Stimulated activated CD8-positive, alpha-beta memory T cell treated with anti-CD3 and anti-CD28 coated beads, Interleukin-4, amount 100 ng/mL, for 1 hour (primary cell): ENCODE measurements at places on chromosomes 3 and 15.

DNA sequence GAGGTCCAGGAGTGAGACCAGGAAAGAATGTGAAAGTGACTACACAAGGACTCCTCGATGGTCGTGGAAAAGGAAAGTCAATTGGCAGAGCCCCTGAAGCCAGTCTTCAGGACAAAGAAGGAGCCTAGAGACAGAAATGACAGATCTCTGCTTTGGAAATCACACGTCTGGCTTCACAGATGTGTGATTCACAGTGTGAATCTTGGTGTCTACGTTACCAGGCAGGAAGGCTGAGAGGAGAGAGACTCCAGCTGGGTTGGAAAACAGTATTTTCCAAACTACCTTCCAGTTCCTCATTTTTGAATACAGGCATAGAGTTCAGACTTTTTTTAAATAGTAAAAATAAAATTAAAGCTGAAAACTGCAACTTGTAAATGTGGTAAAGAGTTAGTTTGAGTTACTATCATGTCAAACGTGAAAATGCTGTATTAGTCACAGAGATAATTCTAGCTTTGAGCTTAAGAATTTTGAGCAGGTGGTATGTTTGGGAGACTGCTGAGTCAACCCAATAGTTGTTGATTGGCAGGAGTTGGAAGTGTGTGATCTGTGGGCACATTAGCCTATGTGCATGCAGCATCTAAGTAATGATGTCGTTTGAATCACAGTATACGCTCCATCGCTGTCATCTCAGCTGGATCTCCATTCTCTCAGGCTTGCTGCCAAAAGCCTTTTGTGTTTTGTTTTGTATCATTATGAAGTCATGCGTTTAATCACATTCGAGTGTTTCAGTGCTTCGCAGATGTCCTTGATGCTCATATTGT lies 6.0 kb downstream of the CCR2 start:
- DNase-seq = no peak

GRCh38 chr15:56428821-56429458 lies 36.0 kb downstream of the MNS1 start:
- no peak for DNase-seq

DNA sequence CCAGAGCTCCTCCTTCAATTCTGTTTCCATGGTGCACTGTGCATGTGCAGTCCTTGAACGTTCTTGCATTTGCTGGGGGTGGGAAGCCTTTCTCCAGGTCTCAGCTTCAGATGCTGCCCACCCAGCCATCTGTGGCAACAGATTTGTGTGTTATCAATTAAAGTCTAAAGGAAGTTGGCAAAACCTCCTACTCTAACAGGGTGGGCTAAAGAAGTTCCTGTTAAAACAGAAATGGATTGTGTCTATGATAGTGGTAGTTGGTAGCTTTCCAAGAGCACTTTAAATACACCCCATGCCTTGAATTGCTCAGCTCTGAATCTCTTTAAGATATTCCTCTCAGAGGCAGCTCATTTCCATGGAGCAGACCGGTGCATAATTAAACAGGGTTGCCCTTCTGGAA lies 488.0 kb upstream of the SUCLG2 start:
- no peak for DNase-seq

GRCh38 chr15:33894193-33894592 lies 74.1 kb upstream of the CHRM5 start:
- DNase-seq = no peak

DNA sequence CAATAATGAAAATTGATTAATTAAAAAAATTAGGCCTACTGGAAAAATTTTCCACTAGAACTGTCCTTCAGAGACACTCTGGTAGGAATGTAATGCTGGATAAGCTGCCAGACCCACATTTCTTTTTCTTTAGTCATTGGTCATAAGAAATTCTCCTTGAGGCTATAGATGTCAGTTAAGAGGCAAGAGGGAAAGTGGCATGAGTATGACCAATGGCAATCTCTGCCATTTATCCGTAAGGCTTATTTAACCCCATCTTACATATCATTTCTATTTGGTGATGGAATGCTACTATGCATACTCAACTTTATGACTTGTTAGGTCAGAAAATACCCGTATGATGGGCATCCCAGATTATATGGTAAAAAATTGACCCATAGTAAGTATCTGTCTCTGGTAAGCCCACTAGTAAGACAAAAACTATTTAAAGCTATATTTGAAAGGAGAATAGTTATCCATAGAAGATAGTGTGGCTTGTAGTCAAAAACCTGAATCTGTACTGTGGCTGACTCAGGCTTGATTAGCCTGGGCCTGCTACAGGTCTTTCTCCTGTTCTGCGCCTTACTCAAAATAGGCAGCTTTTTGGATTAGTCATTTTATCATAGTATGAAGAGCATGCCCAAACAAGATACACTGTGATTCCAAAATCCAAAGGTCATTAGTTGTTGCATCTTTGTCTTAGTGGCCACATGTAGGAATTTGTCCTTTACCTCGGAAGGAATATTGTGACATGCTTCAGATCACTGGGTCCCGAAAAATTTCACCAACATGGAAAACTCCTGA lies 314.7 kb downstream of the PYDC2 start:
- no peak for DNase-seq

DNA sequence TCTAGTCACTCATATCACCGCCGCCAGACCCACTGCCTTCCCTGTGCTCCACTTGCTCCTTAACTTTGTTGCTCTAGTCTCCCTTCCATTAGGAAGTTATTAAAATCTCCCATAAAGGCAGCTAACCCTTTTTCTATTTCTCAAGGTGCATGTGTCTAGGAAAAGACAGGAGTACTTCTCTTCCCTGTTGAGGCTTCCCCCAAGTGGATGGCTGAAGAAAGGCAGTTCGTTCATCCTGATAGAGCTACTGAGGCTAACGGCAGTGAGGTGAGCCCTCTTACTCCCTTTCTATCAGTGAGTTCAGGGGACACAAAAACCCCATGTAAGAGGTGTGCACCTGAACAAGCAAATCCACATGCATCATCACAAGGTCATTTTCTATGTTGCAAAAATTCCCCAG lies 397.8 kb downstream of the IGSF11 start:
- DNase-seq = no peak

DNA sequence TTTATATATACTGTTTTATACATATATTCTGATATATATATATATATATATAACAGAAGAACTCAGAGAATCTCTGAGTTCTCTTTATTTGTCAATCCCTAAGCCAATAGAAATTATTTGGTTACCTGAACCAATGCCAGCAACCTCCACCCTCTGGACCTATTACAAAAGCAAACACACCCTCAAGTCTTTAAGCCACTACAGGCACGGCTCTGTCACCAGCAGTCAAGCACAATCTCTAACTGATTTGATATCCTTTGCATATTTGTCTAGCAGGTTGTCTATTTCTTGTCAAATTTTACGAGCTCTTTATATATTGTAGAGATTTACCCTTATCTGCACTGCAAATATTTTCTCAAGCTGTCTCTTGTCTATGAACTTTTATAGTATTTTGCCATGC lies 66.6 kb upstream of the TOPAZ1 start:
- DNase-seq = no peak

DNA sequence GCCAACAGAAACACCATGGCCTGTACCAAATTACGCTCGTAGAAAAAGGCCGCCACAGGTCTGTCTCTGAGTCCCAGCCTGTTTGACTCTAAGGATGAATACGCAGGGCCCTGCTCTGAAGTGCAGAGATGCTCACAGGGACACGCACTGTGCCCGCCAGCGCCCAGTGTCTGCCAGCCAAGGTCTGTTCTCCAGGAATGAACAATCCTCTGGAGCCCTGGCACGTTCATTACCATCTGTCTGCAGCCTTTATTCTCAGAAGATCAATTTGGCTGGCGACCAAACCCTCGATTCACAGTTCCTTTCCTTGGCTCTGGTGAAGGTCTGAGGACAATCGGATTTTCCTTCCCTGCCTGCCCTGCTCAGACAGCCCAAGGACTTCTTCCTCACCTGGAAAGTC lies 66.3 kb downstream of the NIPA2 start:
- DNase-seq = no peak

GRCh38 chr3:63869940-63870614 lies 6.4 kb downstream of the ATXN7 start:
- DNase-seq = no peak

- no peak for DNase-seq
These were observed 5.1 kb upstream of the BFSP2 start for GRCh38 chr3:133394561-133395311.

GRCh38 chr3:124142389-124142970 lies 150.6 kb upstream of the ROPN1 start:
- no peak for DNase-seq

DNA sequence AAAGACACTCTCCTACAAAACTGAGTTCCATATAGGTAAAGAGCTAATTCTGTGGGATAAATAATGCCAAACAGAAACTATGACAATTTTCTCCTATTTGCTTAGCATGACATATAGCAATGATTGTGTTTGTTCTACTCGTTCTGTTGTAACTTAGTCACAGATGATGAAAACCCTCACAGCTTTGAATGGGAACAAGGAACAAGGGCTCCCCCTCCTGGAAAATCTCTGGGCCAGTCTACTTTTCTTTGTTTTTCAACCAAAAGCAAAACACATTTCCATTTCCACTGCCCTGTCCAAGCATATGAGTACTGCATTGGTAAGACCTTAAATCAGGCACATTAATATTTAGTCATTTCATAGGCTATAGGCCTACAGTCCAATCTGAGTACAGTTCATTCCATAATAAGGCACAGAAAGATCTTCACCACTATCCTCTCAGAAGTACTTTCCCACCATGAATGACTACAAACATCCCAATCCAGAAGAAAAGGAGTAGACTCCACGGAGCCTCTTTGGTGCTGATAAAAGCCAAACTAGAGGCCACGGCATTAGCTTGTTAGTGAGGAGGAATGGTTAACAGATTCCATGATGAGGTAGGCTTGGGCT lies 67.1 kb downstream of the ATP8B4 start:
- DNase-seq = no peak

DNA sequence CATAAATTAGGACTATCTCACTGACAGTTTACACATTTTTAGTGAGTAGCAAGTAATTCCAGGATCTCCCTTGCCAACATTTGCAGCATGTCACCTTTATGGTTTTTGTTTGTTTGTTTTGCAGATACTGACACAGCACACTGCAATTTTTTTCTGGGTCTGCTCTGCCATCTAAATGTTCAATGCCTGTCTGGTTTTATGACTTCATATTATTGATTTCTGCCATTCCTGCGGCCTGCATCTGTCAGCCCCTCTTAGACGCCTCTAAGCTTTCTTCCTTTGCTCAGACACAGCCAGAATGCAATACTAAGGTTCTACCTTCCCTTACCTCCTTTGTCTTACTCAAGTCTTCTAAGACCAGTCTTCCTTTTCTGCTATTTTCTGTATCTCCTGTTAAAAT lies 321.2 kb upstream of the AZI2 start:
- no peak for DNase-seq

DNA sequence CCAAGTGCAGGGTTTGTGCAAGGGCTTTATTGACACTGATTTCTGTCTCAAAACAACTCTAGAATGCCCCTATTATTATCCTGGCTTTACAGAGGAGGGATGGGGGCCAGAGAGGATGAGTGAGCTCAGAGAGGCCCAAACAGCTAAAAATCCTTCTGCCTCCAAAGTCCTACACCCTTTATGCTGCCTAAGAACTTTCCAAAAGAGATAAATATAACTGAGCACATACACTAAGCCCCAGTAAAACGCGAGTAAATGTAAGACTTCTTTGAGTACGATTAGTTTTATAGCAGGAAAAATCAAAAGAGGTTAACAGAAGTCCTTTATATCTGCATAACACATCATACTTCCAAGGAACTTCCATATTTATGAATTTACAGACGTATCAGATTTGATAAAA lies 149.1 kb downstream of the CTNNB1 start:
- no peak for DNase-seq

DNA sequence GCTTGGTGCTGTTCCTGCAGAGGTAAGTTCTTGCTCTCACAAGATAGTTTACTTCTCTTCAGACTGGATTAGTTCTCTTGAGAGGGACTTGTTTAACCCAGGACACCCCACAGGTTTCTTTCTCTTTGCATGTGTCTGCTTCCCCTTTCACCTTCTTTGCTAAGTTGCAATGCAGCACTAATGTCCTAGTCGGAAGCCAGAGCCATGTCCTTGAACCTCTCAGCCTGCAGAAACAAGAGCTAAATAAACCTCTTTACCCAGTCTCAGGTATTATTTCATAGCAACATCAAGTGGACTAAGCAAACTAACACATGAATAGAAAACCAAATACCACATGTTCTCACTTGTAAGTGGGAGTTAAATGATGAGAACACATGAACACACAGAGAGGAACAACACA lies 915.2 kb downstream of the NSUN3 start:
- DNase-seq = no peak

- DNase-seq = no peak
These were observed 113.6 kb downstream of the SCAPER start for GRCh38 chr15:76791511-76791910.

GRCh38 chr3:141853081-141853601 lies 23.3 kb upstream of the ATP1B3 start:
- no peak for DNase-seq

DNA sequence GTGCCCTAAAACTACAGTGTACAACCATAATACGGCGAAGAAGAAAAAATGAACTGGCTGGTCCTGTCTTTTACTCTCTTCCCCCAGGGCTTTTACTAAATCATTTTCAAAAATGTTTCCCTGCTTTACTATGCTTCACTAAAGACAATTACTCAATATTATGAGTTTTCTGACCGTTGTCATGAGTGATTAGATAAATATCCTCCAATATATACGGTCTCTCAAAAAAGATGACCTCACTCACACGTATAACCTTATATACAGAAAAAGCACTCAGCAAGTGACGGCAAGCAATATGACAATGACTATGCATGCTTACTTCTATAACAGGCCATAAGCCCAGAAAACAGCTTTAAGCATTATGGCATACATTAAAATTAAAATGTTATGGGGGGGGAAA lies 60.5 kb downstream of the TBL1XR1 start:
- no peak for DNase-seq

- no peak for DNase-seq
These were observed 38.6 kb downstream of the ZXDC start for GRCh38 chr3:126436826-126437717.

GRCh38 chr3:95629802-95630201 lies 1184.6 kb upstream of the EPHA6 start:
- no peak for DNase-seq

- DNase-seq = no peak
These were observed 336.9 kb downstream of the SLC9A9 start for GRCh38 chr3:143511174-143511879.

DNA sequence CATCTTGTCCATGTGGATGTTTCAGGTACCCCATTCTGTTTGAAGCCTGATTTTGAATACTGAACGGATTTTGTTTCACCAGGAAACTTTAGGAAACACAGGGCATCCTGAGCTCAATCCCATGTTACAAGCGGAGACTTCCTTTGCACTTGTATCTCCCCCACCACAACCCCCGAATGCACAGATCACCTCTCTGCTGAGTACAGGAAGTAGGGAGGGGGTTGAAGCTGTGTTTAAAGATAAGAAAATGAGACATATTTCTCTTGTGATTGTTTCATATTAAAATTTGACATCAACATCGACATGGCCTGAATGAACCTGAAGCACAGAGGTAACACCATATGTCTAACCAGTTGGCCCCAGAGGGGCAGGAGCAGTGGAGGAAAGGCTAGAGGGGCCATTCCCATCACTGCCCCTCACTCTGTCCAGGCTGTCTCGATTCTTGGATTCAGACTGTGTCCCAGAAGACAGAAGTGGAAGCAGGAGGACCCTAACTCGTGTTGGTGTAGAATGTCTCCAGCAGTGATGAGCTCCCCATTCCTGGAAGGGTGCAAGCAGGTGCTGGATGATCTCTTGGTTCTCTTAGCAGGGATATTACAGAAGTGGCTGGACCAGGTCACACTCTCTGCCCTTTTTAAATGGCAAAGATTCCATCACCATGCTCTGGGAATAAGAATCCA lies 59.6 kb upstream of the IQSEC1 start:
- DNase-seq = no peak
